ENCODE measurements at places on chromosomes 7 and 10.

GRCh38 chr10:114035791-114036190 lies 7.9 kb upstream of the ADRB1 start:
- DNase-seq = no peak

GRCh38 chr7:51144178-51144577 lies 172.4 kb downstream of the COBL start:
- DNase-seq = no peak

DNA sequence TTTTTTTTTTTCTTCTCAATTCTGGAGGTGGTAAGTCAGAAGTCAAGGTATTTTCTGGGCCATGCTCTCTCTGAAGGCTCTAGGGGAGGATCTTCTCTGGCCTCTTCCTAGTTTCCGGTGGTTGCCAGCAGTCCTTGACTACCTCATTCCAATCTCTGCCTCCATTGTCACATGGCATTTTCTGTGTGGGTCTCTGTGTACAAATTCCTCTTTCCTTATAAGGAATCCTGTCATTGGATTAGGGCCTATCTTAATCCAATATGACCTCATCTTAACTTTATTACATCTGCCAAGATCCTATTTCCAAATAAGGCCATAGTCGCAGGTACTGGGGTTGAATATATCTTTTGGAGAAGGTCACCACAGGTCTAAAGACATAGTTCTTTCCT lies 129.3 kb upstream of the PRR15 start:
- DNase-seq = no peak

- peak; percentile 71 for DNase-seq
These were observed 3.5 kb downstream of the ARID5B start for GRCh38 chr10:61904733-61905725.

DNA sequence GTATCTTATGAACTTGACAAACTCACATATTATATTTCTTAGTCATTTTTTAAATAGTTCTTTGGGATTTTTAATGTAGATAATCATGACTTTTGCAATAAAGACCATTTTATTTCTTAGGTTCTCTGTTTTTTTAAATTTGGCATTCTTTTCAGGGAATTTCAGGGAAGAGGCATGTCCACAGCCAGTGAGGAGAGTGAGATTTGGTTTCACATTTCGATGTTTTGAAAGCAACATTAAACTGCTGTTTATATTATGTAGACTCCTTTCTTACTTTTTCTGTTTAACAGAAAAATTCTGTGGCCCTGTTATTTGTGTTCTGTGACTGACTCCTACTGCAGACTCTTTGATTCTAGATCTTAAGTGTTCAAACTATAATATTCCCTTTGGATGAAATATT lies 153.7 kb downstream of the FAM107B start:
- no peak for DNase-seq

GRCh38 chr10:62618054-62618453 lies 186.5 kb upstream of the ADO start:
- DNase-seq = no peak

- DNase-seq = no peak
These were observed 106.3 kb downstream of the GLRX3 start for GRCh38 chr10:130242513-130242912.

- DNase-seq = no peak
These were observed 76.8 kb downstream of the MKI67 start for GRCh38 chr10:128049226-128050120.

GRCh38 chr10:129852829-129853561 lies 111.1 kb downstream of the EBF3 start:
- no peak for DNase-seq

DNA sequence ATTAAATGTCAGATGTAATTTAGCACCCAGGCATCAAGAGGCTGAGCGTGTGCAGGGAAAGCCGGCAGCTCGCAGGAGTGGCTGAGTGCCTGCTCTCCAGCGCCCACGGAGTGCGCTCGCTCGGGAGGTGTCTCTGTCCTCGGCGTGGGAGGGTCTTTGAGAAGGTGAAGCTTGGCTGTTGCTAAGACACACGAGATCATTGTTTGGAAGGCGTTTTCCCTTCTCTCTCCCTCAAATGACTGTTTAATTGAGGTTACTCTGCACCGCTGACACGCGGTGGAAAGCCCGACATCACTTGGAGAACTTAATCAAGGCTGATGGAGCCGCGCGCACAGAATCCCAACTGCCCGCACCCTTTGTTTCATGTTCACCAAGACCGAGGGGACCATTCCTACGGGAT lies 414.6 kb downstream of the DNAJB6 start:
- no peak for DNase-seq

GRCh38 chr7:2164646-2165045 lies 68.1 kb downstream of the MAD1L1 start:
- no peak for DNase-seq

DNA sequence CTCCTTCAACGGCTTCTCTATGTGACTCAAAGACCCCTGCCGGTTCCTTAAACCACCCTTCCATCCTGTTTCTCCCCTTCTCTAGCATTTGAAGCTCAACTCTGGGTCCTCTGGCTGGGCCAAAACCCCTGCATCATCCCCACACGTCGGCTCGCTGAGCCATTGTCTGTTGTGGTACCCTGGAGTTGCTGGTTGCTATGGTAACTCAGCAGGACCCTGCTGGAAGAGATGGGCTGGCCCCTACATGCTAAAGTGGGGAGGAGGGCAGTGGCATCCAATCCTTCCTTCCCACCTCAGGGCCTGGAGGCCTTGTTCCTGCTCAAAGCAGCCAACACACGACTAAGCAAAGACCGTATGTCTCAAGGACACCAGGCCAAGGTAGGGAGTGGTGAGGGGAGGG lies 452.5 kb downstream of the PLXNA4 start:
- DNase-seq = no peak

DNA sequence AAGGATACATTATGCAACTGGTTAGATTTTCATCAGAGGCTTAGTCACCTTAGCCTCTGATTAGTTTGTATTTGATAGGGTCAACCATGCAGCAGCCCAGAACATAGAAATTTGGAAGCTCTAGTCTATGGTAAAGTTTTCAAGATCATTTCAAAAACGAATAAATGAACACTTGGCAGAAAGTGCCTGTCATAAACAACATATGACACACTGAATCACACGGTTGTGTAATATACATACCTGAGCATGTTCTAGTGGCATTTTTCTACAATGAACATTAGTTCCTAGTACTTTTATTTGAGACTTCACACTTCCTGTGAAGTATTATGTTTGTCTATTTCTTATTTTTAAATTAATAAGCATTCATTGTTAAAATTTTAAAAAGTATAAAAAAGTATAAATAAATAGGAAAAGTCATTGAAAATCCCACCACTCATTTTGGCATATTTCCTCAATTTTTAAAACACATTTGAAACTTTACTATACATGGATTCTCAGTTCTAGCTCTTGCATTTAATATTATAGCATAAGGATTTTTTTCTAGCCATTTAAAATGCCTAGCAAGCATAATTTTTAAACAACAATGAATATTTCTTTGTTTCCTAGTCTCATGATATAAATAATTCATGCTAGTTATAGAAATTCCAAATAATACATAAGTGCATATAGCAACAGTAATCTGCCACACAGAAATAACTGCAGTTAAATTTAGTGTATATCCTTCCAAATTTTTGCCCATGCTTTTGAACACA lies 25.7 kb upstream of the PRPS1L1 start:
- no peak for DNase-seq

DNA sequence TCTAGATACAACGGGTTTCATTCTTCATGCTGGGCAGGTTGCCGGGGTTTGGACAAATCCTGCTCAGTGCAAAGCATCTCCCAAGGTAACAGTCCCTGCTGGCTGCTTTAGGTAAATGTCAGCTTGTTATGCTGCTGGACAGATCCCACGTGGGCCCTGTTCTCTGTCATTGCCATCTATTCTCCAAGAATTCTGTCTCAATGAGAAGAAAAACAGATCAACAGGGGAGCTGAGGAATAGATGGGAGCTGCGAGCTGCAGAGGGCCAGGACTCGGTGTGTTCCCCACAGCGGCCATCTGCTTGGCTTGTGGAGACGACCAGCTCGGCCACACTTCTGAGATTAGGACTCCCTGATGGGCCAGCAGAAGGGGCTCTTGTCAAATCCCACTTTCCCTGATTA lies 235.2 kb downstream of the DPP6 start:
- no peak for DNase-seq

All from fibroblast of upper back skin (primary cell).